ENCODE measurements at places on chromosomes 4 and X.

GRCh38 chr4:67204441-67204840 lies 340.9 kb downstream of the CENPC start:
- no peak for DNase-seq

DNA sequence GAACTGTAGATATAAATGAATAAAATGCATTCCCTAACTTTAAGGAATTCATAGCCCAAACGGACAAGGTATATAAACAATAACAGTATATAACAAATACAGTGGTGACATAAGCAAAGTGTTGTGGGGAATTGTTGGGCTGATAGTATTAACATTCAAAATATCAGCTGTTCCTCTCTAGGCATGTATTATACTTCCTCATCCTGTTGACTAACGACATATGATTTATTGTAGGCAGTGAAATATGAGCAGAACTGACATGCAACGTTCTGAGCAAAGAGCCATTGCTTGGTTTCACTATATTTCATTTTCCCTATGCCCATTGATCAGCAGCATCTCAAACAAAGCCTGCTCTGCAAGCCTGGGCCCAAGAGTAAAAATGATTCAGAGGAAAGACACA lies 143.9 kb downstream of the PTCHD1 start:
- DNase-seq, result no peak

- peak; percentile 21 for DNase-seq
Observed at GRCh38 chr4:83490876-83491450, 6.1 kb upstream of the ABRAXAS1 start.

DNA sequence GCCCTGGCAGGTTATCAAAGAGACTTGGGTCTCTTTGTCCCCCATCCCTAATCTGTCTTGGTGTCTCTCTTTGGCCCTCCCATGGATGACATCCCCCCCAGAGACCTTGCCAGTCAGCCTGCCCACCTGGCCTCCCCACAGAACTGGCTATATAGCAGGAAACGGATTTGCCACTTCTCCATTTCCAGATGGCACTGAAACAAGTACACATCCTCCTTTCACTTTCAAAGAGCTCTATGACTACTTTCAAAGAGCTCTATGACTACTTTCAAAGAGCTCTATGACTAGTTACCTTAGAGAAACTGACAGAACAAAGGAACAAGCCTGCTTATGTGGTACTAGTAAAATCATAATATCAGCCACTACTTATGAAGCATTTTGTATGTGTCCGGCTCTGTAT lies 175.3 kb downstream of the MAML3 start:
- DNase-seq, result no peak

GRCh38 chr4:10577018-10577417 lies 107.5 kb downstream of the CLNK start:
- no peak for DNase-seq

GRCh38 chr4:17324386-17324830 lies 187.5 kb downstream of the QDPR start:
- no peak for DNase-seq

GRCh38 chrX:37350034-37350365 lies 836 bp downstream of the PRRG1 start:
- no peak for DNase-seq

- DNase-seq, result no peak
Observed at GRCh38 chrX:15873566-15873965, 19.0 kb upstream of the AP1S2 start.

- no peak for DNase-seq
Observed at GRCh38 chr4:117783716-117784115, 250.6 kb upstream of the NDST3 start.

DNA sequence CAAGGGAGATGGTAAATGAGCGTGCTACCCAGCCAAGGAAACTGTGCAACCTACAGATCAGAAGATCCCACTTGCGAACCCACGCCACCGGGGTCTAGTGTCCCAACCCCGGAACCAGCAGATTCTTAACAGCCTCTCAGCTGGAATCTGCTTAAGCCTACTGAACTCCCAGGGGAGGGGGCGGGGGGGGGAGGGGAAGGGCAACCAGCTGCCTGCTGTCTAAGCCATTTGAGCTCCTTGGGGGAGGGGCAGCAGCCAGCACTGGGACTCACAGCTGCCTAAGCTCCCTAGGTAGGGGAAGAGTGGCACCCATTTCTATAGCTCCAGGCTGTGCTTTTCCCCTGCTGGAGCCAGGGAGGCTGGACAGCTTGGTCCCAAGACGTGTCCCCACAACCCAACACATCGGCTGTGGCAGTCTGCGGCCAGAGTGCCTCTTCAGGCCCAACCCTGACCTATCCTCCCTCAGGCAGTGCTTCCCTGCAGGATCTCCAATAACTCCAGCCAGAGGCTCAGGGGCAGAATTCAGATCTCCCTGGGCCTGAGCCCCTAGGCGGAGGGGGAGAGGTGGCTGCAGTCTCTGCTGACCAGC lies 289.2 kb downstream of the LDB2 start:
- DNase-seq, result no peak

GRCh38 chr4:174707051-174707676 lies 121.9 kb downstream of the GLRA3 start:
- DNase-seq, result no peak

DNA sequence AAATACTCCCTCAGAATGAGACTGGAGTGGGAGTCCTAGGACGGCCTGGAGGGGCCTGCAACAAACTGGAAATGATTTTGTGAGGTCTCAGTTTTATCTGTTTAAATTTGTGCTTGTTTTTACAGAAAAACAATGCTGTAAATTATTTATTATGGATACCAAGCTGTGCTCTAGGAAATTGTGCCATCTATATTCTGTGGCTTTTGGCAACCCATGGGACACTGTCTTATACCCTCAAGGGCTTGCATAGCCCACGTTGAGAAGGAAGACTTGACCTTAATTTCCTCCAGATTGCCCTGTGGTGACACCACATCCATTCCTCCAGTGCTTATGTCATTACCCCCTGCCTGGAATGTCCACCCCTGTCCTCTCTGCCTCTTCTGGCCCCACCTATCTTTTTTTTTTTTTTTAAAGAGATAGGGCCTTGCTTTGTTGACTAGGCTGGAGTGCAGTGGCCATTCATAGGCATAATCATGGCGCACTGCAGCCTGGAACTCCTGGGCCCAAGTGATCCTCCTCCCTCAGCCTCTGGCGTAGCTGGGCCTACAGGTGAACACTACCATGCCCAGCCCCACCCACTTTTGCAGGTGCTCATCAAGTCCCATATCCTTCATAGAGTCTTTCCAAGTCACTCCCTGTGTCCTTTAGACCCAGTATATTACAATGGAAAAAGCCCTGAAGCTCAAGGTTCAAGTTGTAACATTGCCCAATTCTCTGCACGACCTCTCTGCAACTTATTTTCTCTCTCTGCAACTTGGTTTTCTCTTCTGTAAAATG lies 77.4 kb downstream of the HPRT1 start:
- DNase-seq, result peak; percentile 68

GRCh38 chr4:1644891-1645657 lies 39.0 kb downstream of the FAM53A start:
- no peak for DNase-seq

GRCh38 chr4:107757864-107758476 lies 37.9 kb upstream of the PAPSS1 start:
- DNase-seq, result no peak

- no peak for DNase-seq
Observed at GRCh38 chr4:111066001-111066400, 443.1 kb upstream of the PITX2 start.

- DNase-seq, result no peak
Observed at GRCh38 chr4:141121101-141121500, 12.2 kb downstream of the RNF150 start.

DNA sequence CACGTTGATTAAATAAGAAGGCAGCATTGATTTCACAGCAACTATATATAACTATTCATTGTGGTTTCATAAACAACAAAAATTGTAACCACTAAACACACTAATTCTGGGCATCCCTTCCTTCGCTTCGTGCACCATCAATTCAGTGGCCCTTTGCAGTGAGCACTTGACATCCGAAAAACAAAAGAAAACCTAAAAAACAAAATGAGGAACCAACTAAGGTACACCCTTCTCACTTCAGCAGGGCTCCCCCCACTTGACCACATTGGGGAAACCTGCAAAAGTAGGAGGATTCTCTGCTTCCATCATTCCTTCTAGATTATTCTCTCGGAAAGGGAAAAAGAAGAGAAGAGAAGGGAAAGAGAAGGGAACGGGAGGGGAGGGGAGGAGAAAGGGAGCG lies 28.3 kb downstream of the NBDY start:
- DNase-seq, result no peak
